CD14-positive monocyte (primary cell): ENCODE measurements at places on chromosomes 11 and 22.

GRCh38 chr11:102241026-102241425 is 76.3 kb upstream of the BIRC3 start:
- DNase-seq = no peak

DNA sequence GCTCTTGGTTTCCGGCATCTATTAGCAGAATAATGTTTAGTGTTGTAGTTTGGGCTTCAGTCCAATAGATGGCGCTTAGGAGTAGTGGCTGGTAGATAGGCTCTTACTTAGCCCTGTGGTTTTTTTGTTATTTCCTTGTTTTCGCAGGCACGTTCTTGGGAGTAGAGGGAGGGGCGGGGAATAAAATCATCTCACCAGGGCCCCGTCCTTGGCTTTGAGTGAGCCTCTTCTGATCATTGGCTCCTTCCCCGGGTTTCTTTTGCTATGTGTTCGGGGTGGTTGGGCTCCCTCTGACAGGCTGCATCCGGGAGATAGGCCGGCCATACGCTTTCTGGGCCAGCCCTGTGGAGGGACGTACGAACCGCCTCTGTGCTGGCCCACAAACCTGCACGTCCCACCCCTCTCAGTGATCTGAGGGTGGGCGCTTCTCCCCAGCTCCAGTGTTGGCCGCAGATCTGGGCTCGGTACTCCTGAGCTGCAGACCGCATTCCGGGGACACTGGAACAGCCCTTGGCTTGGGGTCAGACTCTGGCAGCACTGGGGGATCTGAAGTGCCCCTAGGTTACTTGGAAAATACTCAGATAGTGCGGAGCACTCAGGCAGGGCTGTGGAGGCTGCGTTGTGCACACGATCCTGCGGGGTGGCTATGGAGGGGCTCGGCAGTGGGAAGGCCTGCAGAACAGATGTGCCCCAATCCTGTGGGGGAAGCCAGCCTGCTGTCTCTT is 217.0 kb downstream of the DYNC2H1 start:
- DNase-seq = peak; percentile 53

DNA sequence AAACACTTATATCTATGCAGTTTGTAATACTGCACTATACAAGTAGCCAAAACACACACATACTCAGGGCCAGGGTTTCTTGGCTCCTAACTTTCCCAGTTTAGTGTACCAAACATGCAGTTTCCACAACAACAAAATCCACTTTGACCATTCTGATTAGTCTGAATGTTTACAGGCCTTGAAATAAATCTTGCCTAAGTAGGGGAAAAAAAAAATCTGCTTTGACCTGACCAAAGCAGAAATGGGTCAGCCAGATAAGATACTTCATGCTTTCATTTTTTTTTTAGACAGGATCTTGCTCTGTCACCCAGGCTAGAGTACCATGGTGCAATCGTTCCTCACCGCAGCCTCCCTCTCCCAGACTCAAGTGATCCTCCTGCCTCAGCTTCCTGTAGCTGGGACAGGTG is 10.1 kb downstream of the PRR14L start:
- DNase-seq = no peak

DNA sequence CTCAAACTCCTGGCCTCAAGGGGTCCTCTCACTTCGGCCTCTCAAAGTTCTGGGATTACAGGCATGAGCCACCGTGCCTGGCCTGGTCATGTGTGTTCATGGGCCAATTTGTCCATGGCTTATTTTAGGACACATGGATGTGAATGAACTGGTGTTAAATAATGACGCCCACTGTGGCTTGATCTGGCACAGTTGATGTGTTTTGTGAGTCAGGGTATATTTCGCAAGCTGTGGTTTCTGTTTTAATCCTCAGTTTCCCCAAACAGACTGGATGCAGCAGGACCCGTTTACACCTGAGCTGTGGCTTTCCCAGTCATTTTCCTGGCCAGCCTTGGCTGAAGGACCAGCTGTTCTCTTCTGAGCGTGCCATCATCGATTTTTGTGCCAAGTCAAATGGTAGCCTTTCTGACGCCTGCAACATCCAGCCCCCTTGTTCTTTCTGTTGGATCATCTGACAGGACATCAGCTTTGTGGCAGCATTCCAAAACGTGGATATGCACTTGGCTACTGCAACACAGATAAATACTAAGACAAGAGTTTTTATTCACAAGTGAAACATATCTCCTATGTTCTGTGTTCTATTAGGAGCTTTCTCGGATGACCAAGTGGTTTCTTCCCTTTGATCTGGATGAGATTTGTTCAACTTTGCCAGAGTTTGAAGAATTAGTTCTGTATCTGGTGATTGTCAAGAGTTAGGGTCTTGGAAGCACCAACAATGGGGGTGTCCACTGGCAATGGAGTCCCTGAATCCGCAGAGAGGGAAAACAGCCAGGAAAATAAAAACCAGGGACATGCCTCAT is 40.0 kb upstream of the SEPTIN5 start:
- DNase-seq = no peak

GRCh38 chr11:113934761-113935160 is 30.2 kb downstream of the HTR3B start:
- no peak for DNase-seq

DNA sequence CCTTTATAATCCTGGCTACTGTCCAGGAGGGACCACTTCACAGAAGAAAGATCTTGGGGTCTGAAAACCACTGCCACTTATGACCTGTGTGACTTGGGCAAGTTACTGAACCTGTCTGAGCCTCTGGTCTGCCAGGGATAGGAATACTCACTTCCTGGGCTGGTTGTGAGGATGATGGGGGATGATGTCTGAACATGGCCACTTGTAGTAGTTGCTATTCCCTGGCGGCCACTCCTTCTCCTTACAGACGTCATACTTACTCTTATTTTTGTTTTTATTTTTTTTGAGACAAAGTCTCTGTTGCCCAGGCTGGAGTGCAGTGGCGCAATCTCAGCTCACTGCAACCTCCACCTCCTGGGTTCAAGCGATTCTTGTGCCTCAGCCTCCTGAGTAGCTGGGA is 26.1 kb downstream of the CD82 start:
- DNase-seq = peak; percentile 32

- DNase-seq = no peak
These were observed 139.5 kb upstream of the TIMP3 start for GRCh38 chr22:32661737-32662586.
